ENCODE measurements at places on chromosomes 3 and 15.

DNA sequence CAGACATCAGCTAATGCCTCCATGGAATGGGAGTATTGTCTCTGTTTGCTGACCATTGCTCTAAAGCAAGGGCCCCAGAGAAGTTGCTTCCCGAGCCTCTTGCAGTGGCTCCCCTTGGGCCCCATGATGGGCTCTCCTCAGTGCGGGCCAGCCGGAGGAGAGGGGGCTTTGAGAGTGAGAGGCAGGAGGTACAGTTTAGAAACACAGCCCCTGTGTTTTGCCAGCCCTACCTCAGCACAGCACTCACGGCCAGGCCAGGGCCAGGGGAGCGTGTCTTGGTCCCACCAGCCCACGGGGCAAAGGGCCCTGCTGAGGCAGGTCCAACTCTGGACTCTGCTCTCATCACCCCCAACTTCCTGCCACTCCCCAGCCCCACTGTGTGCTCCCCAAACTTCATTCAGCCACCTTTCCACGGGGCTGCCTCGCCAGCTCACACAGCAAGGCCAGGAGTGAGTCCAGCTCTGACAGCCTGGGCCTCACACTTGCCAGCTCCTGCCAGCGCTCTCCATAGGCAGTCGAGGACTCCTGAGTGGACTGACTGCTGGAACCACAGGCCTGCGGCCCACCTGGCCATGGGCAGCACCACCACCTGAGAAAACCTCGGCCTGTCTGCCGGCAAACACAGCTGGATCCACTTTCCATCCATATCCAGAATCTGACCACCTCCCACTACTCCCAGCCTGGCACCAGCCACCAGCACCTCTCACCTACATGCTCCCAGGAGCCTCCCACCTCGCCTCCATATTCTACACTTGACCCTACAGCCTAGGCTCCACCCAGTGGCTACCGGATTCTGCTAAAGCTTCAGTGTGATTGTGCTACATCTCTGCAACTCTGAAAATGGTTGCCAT is 99.0 kb downstream of the TLE3 start:
- DNase-seq = no peak
- peaks cover 3% of the 10 kb centered on the region for H3K4me1 ChIP-seq
- no peaks in the 10 kb centered on the region for H3K36me3 ChIP-seq
- no peaks in the 10 kb centered on the region for H3K27me3 ChIP-seq
- no peak overlapping the region for H3K27ac ChIP-seq

GRCh38 chr3:70754314-70754713 is 441.9 kb upstream of the MDFIC2 start:
- no peaks in the 10 kb centered on the region for H3K36me3 ChIP-seq
- DNase-seq = no peak
- H3K4me1 ChIP-seq = no peaks in the 10 kb centered on the region
- H3K27ac ChIP-seq = no peak overlapping the region
- H3K27me3 ChIP-seq = no peaks in the 10 kb centered on the region

GRCh38 chr3:721086-721485 is 371.7 kb upstream of the CNTN6 start:
- DNase-seq = no peak
- no peak overlapping the region for H3K27ac ChIP-seq
- H3K36me3 ChIP-seq = no peaks in the 10 kb centered on the region
- no peaks in the 10 kb centered on the region for H3K4me1 ChIP-seq
- H3K4me3 ChIP-seq = no peak overlapping the region
- no peaks in the 10 kb centered on the region for H3K27me3 ChIP-seq

GRCh38 chr15:55778932-55779331 is 36.0 kb upstream of the PRTG start:
- H3K27me3 ChIP-seq = no peaks in the 10 kb centered on the region
- no peaks in the 10 kb centered on the region for H3K4me1 ChIP-seq
- DNase-seq = no peak
- H3K27ac ChIP-seq = no peak overlapping the region
- H3K4me3 ChIP-seq = no peak overlapping the region
- no peaks in the 10 kb centered on the region for H3K36me3 ChIP-seq

DNA sequence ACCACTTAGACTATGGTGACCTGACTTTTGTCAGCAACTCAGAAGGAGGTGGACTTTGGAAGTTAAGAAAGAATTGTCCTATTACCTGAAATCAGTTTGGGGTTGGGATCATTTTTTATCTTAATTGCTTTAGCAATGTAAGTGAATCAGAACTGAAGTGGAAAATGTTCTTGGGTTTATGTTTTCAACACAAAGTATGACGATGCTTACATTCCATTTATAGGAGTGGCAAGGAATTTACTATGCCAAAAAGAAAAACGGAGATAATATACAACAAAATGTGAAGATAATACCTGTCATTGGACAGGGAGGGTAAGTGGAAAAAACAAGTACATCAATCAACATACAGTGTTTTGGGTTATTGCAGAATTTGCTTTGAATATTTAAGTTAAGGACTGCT is 116.1 kb downstream of the PDE8A start:
- H3K4me3 ChIP-seq = no peak overlapping the region
- H3K36me3 ChIP-seq = no peaks in the 10 kb centered on the region
- no peak for DNase-seq
- H3K27ac ChIP-seq = no peak overlapping the region

DNA sequence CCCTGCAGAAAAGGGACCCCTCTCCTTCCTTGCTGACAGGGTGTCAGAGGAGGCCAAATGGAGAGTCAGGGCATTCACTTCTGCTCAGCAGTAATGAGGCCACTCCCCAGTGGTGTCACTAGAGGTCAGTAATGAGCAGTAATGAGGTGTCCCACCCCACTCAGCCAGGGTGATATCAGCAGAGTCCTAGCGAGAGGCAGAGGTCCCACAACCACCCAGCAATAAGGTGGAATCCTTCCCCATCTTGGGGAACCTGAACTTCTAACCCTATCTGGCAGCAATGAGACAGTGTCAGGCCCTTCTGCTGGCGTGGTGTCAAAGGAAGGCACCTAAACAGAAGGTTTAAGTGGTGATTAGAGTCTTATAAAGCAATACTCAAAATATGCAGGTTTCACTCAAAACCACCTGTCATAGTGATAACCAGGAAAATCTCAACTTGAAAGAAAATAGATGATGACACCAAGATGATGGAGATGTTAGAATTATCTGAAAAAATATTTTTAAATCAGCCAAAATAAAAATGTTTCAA is 12.9 kb downstream of the OCA2 start:
- no peak overlapping the region for H3K4me3 ChIP-seq
- H3K36me3 ChIP-seq = no peaks in the 10 kb centered on the region
- H3K27me3 ChIP-seq = no peaks in the 10 kb centered on the region
- no peak overlapping the region for H3K27ac ChIP-seq

DNA sequence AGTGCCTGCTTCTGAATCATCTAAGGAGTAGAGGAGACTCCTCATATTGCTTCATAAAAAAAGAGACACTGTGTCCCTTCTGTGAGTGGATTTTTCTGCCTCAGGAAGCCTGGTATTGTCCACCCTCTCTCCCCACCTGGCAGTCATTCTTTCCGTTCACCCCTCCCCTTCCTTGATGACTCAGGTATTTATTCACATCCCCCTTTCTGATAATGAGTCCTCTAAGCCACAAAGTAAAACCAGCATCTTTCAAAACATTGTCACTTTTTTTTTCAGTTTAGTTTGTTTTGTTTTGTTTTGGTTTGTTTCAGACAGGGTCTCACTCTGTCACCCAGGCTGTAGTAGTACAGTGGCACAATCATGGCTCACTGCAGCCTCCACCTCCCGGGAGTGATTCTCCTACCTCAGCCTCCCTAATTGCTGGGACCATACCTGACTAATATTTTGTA is 65.2 kb upstream of the UBE2E1 start:
- DNase-seq = no peak
- no peaks in the 10 kb centered on the region for H3K36me3 ChIP-seq

- DNase-seq = no peak
- H3K4me1 ChIP-seq = peaks cover 3% of the 10 kb centered on the region
- H3K27me3 ChIP-seq = peaks cover 6% of the 10 kb centered on the region
- H3K36me3 ChIP-seq = no peaks in the 10 kb centered on the region
Observed at GRCh38 chr3:69538281-69538680, 152.4 kb upstream of the FRMD4B start.

GRCh38 chr15:78004919-78005634 is 72.4 kb downstream of the TBC1D2B start:
- no peaks in the 10 kb centered on the region for H3K4me1 ChIP-seq
- H3K27me3 ChIP-seq = no peaks in the 10 kb centered on the region
- no peak for DNase-seq

- no peaks in the 10 kb centered on the region for H3K4me1 ChIP-seq
- no peak overlapping the region for H3K4me3 ChIP-seq
- no peaks in the 10 kb centered on the region for H3K27me3 ChIP-seq
- no peak overlapping the region for H3K27ac ChIP-seq
Observed at GRCh38 chr3:148360051-148360450, 337.7 kb upstream of the AGTR1 start.

- no peak overlapping the region for H3K27ac ChIP-seq
- H3K27me3 ChIP-seq = no peaks in the 10 kb centered on the region
- H3K36me3 ChIP-seq = no peaks in the 10 kb centered on the region
- H3K4me1 ChIP-seq = no peaks in the 10 kb centered on the region
- DNase-seq = no peak
Observed at GRCh38 chr3:21783839-21784238, 32.8 kb upstream of the ZNF385D start.

Data from natural killer cell (primary cell).